ENCODE measurements at places on chromosomes 12 and 14.
A peak's percentile ranks its signal among the peaks of the same experiment; 100 is the strongest.

- DNase-seq = no peak
Measured at GRCh38 chr14:99232714-99233214, 39.2 kb downstream of the BCL11B start.

DNA sequence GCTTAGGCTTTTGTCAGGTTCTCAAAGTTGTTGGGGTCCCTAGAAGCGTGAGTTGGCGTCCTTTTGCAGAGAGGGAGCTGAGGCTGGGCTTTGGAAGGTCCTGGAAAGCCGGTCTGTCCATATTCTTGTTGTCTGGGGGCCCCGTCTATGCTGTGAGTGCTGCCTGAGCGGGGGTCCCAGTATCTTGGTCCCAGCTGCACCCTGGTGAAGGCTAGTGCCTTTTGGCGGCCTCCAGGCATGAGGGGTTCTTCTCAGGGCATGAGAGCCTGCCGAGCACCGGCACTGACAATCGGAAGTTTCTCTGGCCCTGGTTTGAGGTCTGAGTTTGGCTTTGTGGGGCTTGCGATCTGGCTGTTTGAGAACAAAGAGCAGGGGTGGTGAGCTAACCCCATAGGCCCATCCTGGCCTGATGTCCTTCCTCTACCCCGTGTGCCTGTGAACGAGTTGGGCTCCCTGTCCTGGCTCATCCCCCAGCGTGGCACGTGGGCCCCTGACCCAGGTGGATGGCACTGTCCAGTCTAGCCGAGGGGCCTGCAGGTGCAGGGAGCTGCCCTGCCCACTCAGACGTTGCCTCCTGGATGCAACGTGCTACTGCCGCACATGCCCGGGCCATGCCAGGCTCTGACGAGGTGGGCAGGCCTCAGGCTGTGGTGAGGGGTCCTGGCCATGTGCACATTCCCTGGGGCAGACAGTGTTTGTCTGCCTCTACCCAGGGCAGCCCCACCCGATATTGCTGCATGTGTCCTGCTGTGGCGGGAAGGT lies 3.9 kb downstream of the CEP170B start:
- no peak for DNase-seq

DNA sequence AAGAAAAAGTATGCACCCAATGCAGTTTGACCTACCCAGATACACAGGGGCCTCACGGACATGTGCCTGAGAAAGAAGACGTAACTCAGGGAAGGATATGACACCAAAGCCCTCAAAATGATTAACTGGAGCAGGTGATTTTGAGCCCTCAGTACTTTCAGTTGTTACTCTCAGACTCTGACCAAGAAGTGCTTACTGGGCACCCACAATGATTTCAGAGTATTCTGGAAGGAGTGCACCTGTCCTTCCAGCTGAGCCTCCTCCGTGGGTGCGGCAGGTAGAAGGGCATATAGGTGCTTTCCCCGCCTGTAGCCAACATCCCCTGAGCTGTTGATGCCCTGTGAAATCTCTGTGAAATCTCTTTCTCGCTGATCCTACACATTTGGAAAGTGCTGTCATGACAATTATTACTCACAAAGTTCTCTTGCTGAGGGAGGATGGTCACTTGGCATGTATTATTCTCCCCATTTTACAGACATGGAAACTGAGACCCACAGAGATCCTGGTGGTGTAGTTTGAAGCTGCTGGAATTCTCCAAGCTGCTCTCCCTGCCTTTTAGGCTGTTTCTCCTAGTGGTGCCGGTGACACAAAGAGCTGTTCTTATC lies 154.3 kb upstream of the CCND2 start:
- peak; percentile 69 for DNase-seq

GRCh38 chr12:109706747-109707469 lies 6.7 kb upstream of the FAM222A start:
- no peak for DNase-seq

DNA sequence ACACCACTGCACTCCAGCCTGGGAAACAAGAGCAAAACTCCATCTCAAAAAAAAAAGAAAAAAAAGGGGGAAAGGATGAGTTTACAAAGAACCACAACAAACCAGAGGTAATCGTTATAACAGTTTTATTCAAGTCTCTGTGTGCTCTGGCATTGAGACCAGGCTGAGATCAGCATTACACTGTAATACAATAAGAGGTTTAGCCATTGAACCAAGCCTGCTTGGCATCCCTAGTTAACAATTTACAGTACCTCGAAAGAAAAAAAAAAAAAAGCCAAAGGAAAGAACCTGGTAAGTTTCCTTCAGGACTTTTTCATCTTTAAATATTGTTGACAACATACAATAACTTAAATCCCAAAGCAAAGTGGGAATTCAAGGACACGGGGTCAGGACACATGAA lies 80.7 kb downstream of the TTC9 start:
- no peak for DNase-seq

DNA sequence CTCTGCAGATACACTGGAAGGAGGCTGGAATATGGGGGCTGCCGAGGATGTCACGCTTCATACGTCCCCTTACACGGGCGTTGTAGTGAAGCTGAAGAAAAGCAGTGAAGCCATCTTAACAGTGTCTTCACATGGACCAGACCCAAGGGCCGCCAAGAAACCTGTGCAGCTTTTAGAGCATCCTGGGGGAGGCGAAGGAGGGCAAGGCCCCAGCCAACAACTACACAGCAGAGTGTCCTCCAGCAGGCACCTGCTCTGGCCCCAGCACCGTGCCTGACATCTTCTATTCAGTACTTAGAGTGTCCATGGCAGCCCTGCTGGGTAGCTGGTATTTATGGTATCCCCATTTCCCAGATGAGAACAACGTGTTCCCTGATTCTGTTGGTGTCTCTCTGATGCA lies 48.9 kb upstream of the RIN3 start:
- no peak for DNase-seq

DNA sequence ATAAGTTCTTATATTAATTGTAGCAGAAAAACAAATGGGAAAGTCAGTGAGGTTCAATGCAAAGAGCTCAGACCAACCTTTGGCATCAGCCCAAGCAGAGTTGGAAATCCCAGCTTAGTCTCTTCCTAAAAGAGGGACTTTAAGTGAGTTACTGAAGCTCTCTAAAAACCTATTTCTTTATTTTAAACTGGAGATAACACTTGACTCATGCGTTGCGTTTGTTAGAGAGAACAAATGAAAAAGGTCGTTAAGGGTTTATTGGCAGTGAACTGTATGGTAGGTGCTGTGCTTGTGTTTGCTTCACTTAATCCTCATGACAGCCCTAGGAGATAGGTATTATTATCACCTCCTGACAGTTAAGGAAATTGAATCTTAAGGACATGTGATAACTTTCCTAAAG lies 396.5 kb downstream of the RAD51B start:
- no peak for DNase-seq

- no peak for DNase-seq
Measured at GRCh38 chr12:6921996-6922946, 5.5 kb upstream of the ATN1 start.

DNA sequence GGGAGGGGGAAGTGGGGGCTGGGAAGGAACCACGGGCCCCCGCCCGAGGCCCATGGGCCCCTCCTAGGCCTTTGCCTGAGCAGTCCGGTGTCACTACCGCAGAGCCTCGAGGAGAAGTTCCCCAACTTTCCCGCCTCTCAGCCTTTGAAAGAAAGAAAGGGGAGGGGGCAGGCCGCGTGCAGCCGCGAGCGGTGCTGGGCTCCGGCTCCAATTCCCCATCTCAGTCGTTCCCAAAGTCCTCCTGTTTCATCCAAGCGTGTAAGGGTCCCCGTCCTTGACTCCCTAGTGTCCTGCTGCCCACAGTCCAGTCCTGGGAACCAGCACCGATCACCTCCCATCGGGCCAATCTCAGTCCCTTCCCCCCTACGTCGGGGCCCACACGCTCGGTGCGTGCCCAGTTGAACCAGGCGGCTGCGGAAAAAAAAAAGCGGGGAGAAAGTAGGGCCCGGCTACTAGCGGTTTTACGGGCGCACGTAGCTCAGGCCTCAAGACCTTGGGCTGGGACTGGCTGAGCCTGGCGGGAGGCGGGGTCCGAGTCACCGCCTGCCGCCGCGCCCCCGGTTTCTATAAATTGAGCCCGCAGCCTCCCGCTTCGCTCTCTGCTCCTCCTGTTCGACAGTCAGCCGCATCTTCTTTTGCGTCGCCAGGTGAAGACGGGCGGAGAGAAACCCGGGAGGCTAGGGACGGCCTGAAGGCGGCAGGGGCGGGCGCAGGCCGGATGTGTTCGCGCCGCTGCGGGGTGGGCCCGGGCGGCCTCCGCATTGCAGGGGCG lies at the start of gene GAPDH:
Gene GAPDH (plus strand): TSS at position 595 of the 772 bp plus-strand sequence. CDS start 316 bp downstream, outside the sequence.
- peak; percentile 88 for DNase-seq
